ENCODE measurements at places on chromosomes 3 and 15.

- no peak for DNase-seq
Measured at GRCh38 chr3:28050885-28051284, 190.5 kb upstream of the CMC1 start.

- peak; percentile 65 for DNase-seq
Measured at GRCh38 chr3:4355401-4356219, 52.4 kb downstream of the SETMAR start.

DNA sequence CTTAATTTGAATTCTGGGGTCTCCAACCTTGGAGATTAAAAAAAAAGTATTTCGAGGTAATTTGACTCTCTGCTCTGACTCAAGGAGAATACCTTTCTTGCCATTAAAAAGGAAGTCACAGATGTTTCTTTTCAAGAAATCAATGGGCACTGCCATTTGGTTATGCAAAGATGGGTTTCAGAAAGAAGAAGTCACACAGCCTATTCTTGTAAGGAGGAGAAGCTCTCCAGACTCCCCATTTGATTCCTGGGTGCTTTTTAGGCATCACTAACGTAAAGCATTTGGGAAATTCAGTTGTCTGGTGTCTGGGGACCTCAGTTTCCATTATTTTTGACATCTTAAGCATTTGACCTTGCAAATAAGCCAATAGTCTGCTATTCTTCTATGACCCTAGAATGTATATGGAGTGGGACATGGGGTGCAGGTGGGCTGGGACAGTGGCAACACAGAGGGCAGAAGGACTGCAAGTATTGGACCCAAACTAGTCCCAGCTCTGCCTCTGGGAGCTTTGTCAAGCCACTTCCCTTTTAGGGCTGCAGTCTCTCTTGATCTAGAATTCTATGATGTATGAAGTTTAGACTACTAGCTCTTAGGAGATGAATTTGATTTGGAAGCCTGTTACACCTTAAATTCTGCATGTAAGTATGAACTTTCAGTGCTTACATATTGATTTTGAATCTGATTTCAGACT lies 27.8 kb downstream of the IL5RA start:
- no peak for DNase-seq

DNA sequence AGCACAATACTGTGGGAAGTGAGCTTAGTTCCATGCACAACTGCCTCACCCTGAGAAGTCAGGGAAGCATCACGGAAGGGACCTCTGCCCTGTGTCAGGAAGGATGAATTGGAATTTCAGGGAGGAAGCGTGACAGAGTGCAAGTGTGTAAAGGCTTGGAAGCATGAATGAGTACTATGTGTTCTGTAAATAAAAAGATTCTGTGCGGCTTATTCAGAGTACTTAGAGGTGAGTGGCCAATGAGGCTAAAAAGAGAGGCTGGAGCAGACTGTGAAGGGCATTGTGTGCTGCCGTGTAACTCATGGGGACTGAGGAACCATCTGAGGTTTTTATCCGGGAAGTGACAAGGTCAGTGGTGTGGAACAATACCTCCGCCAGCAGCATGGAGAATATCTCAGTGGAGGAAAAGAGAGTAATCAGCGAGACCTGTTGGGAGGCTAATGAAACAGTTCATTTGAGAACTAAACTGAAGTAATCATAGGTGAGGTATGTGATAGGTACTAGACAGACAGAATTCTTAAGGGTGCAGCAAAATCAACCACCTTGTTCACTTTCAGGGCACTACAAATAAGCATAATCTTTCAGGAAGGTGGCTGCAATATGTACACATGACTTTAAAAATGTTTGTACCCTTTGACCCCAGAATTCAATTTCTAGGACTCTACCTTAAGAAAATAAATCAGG lies 64.9 kb upstream of the SPRED1 start:
- no peak for DNase-seq

DNA sequence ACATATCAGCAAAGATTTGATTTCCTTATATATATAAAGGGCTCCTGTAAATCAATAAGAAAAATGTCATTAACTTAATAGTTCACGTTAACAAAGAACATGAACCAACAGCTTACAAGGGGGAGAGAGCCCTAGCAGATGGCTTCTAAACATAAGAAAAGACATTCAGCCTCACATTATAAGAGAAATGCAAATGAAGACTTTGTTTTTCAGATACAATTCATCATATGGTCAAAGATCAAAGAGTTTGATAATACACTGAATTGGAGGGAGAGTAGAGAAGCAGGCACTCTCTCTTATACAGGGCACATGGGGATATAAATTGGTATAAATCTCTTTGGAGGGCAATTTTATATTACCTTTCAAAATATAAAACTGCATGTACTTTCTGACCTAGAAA lies 21.1 kb downstream of the RBP2 start:
- DNase-seq = no peak

GRCh38 chr3:167653155-167653554 lies 587 bp downstream of the WDR49 start:
- DNase-seq = no peak

DNA sequence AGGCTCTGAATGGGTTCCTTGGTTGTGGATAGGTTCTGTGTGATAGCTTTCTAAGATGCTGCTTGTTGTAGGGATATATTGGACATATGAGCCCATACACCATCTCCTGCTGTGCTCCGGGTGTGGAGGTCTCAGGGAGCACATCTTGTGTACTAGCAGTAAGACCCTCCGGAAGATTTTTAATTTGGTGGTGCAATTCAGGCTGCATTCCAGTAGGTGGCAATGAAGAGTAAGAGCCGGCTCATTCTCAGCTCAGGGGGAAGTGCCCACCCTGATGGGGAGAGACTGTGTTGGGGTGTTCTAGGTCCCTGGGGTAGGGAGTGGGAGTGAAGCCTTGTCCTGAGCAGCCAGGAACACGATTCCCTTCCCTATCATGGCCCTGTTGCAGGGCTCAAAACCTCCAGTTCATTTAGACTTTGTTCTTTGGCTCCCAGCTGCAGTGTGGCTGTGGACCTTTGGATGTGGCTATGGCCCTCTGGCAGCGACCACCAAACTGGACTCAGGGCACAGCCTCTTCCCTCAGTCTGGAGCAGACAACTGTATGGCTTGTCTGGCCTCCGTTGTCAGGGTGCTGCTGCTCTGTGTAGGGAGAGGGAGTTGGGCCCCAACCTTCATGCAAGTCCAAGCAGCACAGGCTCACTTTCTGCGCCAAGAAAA lies 104.7 kb downstream of the UNC13C start:
- no peak for DNase-seq

GRCh38 chr15:81155375-81156218 lies 21.5 kb downstream of the CFAP161 start:
- peak; percentile 5 for DNase-seq

- DNase-seq = no peak
Measured at GRCh38 chr3:177199206-177199760, 2.0 kb upstream of the TBL1XR1 start.

DNA sequence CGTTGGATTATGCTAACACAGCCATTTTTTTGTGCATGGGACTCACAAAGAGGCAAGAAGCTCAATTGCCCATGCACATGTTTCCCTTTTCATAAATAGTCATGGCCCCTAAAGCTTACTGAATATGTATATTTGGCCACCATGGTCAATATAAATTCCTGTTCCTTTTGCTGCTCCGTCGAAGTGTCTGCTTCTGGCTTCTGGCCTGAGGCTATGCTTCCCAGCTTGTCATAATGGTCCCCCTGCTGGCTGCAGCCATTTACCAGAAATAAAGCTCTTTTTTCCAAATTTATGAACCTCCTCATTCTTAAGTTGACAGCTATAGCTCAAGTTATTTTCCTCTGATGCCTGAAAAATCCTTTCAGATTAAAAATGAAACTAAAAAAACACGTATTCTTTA lies 602.1 kb downstream of the VGLL3 start:
- no peak for DNase-seq

DNA sequence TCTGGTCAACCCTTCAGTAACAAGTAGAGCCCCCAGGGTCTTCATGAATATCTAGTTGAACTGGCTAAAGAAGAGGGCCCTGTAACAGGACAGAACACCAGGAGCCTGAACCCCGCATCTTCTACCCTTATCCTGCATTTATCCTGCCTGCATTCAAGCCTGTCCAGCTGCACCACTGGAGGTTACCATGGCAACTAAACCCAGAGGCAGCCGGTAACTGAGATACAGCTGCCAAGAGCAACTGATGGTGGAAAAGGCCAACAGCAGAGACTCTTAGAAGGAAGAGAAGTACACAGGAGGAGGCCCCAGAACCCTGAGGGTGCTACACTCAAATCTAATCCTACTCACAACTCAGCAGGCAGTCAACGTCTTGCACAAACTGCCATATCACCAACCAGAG lies 3.7 kb upstream of the PRKAR2A start:
- DNase-seq = no peak

GRCh38 chr15:59819092-59819491 lies 130.0 kb upstream of the BNIP2 start:
- no peak for DNase-seq

GRCh38 chr3:134057654-134058110 lies 28.0 kb upstream of the SLCO2A1 start:
- DNase-seq = no peak

DNA sequence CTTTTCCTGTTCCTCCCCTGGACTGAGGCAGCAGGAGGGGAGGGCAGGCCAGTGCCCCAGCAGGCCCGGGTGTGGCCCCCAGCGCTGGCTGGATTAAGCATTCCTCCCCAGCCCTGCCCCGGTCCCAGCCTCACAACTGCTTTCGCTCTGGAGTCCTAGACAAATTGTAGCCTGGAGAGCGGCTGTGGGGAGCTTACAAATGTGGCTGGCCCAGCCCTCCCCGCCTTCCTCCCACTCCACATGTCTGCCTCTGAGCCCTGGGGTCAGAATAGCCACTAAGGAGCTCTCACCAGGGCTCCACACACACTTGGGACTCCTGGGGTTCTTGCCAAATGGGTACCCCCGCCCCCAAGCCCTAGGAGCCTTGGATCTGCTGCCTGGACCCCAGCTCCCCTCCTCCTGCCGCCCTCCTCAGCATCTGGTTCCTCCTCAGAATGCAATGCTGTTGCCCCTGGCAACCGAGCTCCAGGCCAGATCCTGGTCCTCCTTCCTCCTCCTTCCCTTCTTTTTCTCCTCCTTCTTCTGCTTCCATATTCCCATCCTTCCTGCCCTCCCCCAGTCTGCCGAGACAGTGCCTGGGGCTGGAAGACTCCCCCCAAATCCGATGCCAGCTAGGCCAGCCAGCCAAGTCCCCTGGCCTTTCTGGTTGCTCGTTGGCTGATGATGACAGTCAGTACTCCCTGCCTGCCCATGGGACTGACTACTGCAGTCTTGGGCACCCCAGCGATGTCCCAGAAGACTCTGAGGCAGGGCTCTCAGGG lies 91.1 kb downstream of the LINGO1 start:
- DNase-seq = no peak

- DNase-seq = no peak
Measured at GRCh38 chr15:42193383-42193782, 14.7 kb downstream of the VPS39 start.

- no peak for DNase-seq
Measured at GRCh38 chr3:167148136-167148535, 232.0 kb downstream of the ZBBX start.

DNA sequence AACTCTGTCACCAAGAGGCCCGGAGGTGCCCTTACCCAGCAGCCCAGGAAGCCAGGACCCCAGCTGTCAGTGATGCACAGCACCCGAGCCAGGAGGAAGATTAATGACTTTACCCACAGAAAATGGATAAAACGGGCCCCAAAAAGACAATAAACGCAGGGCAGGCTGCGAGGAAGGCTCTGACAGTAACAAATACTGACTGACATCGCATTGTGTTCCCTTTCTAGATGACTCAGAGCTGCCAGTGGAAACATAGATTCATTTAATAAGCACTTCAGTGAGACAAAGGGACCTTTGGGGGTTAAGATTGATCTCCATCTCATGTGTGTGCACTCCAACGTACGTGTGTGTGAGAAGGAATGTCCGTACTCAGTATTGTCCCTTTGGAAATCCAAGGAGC lies 225.3 kb upstream of the PPP2R3A start:
- DNase-seq = no peak

DNA sequence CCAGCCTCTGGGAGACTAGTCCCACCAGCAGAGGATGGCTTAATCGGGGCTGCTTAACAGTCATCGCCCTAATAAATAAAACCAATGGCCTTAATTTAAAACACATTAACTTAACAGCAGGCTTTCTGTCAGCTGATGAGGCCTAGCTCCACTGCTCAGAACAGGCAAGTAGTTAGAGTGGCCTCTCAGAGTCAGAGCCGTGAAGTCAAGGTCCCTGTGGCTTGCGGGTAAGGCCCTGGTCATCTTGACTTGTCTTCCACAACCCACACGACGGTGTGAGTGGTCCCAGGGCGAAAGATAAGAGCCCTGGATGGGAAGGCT lies 11.8 kb downstream of the XXYLT1 start:
- no peak for DNase-seq

GRCh38 chr3:29465836-29466235 lies 185.0 kb downstream of the RBMS3 start:
- DNase-seq = no peak

DNA sequence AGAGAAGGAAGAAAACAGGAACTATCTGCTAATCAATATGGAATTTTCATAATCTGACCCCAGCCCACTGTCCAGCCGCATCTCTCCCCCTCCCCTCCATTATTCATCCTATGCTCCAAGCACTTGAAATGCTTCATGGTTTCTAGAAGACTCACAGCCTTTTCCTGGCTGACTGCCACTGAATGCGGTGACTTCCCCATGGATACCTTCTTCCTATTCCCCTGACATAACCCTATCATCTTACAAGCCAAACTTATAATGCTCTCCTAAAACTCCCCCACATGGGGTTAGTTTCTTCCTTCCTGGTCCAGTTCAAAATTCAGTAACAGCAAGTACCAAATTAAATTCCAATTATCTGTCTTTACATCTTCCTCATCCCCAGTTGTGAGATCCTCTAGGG lies 31.2 kb upstream of the PTX3 start:
- no peak for DNase-seq

DNA sequence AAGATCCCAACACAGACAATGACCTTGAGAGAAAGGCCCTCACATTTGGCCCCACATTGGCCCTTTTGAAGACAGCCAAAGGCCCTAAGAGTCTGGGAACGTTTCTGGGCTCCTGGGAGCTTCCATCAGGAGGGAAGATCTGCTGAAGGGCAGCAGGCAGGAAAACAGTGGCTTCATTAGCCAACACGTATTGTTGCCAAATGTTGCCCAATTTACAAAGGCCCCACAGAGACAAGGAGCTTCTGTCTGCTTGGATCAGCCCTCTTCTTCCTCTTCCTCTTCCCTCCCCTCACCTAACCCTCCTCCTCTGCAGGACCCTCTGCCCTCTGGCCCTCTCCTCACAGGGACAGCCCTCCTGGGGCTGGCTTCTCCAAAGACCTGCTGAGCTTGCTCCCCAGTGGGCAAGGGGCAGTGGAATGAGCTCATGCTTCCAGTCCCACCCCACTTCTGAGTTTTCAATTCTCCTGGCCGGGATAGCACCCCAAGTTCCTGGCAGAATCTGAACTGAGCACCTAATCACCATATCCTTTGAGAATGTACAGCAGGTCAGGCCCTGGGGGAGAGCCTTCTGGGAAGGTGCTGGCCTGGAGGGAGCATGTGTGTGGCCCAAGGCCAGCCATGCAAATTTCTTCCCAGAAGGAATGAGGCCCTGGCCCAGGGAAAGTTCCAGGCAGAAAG lies 5.1 kb upstream of the LTF start:
- DNase-seq = no peak

- no peak for DNase-seq
Measured at GRCh38 chr3:151404316-151404715, 19.8 kb upstream of the P2RY12 start.

GRCh38 chr3:77063423-77063822 lies 23.5 kb downstream of the ROBO2 start:
- no peak for DNase-seq

All from glomerular endothelial cell (primary cell).